Activated effector memory CD4-positive, alpha-beta T cell treated with Interleukin-2 at 50 U/mL for 16 hours (primary cell): ENCODE measurements at places on chromosomes 6 and 20.

DNA sequence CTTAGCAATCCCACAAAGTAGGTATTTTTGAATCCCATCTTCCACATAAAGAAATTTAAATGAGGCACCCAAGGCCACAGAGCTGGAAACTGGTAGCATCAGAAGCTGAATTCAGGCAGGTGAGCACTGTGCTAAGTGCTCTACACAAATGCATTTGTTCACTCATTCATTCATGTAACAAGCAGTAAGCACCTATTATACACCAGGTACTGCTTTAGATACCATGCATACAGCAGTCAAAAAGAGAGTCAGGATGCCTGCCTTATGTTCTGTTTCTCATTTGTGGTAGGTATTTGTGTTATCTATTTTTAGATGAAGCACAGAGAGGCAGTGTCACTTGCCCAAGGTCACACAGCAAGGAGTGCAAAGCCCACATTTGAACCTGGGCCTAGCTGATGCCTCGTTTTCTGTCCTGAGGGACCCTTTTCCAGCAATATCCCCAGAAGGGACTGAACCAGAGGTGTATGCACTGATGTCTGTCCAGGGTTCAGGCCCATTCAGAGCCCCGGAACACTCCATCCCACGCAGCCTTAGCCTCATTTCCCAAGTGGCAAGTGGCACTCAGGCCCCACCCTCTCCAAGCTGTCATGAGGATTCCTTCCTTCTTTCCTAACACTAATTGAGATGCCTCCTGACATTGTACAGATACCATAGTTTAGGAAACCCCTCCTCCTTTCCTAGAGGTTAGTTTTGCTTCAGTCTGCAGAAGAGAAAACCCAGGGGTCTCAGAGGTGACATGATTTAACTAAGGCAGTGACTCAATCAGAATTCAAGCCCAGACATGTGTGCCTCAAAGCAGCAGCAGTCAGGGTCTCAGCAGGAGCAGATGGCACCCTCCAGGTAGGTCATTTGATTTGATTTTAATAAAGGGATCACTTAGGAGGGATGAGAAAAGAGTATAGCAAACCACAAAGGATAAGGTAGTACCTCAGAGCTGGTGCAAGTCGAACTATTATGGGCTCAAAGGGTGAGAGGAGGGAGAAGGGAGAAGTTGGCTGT is 61.2 kb upstream of the SIRPA start:
- DNase-seq = no peak

DNA sequence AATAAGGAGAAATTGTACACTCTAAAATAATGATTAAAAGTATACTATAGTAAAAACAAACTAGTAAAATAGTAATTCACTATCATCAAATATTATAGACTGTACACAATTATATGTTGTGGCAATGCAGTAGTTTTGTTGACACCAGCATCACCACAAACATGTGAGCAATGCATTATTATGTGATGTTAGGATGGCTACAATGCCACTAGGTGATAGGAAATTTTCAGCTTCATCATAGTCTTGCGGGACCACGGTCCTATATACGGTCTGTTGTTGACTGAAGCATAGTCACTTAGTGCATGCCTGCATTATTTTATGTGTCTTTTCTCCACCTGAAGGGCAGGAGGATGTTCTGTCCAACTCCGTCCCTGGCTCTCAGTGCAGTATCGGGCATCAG is 104.8 kb upstream of the NEDD9 start:
- no peak for DNase-seq

DNA sequence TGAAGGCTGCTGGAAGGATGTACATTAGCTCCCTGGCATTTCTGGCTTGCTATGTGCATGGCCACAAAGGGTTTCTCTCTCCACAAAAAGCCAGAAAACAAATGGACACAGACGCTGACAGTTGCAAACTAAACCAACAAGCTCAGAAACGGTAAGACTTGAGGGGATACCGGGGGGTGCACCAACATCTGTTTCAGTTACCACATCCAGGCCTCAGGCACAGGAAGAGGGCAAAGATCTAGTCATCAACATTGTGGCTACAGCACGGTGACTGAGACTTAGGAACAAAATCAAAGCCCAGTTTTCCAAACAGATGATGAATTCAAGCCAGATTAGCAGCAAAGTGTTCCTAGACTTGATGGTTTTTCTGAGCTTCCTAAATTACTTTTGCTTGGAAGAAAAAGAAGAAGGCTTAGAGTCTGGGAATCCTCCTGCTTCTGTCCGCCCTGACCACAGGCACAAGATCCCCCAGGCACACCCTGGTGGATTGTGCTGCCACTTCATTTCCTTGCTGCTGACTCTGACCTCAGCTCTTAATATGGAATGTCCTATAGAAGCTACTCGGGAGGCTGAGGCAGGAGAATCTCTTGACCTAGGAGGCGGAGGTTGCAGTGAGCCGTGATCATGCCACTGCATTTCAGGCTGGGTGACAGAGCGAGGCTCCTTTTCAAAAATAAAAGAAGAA is 54.2 kb upstream of the ADGRF1 start:
- no peak for DNase-seq

- no peak for DNase-seq
Observed at GRCh38 chr6:39686976-39687375, 38.2 kb downstream of the KIF6 start.

- peak; percentile 59 for DNase-seq
Observed at GRCh38 chr6:2848851-2849250, 7.2 kb upstream of the SERPINB1 start.

DNA sequence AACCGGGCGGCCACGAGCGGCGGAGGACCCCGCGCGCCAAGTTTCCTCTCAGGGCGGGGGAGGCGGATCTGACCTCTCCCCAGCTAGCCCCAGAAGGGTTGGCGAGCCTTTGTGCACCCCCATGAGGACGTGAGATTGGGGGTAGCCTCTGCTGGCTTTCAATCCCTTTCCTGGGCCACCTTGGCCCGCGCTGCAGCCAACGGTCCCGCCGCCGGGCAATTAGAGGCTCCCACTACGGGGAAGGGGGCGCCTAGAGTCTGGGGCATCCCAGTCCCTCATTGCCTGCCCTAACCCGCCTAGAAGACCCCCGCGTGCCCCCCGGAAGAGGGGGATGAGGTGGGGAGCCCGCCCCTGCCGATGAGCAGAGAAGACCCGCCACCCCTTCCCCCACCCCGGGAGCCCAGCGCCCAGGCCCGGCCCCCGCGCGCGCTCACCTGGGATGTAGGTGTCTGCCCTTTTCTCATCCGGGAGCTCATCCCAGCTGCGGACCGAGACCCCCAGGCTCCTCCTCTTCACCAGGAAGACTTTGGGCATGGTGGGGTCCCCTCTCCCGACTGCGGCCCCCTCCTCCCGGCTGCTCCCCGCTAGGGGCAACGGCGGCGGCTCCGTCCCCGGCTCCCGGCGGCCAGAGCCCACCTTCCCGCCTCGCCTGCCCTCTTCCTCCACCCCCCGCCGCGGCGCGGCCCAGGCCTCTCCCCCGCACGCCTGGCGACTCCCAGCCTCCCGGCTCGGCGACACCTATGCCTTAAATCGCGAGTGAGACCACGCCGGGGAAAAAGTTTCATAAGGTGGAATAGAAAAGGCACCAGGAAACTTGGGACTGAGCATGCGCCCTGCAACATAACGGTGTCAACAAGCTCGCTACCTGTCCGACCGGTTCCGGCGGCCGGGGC is at the start of gene OVOL2:
OVOL2 (minus strand) TSS at position 816 of the 893 bp plus-strand sequence; CDS start at position 534, 282 bp downstream.
- DNase-seq = no peak
